ENCODE measurements at places on chromosomes 12 and 14.

GRCh38 chr14:91113829-91114078 is at the start of gene DGLUCY:
DGLUCY (plus strand) TSS chr14:91114073; CDS start chr14:91160295, 46,222 bp downstream.
- DNase-seq: no peak

- DNase-seq: no peak
These were observed 25.5 kb downstream of the SCARB1 start for GRCh38 chr12:124837958-124838803.

GRCh38 chr12:89225401-89225800 is 126.9 kb downstream of the DUSP6 start:
- peak; percentile 33 for DNase-seq

- DNase-seq: no peak
These were observed 33.1 kb upstream of the COL2A1 start for GRCh38 chr12:48037267-48037915.

DNA sequence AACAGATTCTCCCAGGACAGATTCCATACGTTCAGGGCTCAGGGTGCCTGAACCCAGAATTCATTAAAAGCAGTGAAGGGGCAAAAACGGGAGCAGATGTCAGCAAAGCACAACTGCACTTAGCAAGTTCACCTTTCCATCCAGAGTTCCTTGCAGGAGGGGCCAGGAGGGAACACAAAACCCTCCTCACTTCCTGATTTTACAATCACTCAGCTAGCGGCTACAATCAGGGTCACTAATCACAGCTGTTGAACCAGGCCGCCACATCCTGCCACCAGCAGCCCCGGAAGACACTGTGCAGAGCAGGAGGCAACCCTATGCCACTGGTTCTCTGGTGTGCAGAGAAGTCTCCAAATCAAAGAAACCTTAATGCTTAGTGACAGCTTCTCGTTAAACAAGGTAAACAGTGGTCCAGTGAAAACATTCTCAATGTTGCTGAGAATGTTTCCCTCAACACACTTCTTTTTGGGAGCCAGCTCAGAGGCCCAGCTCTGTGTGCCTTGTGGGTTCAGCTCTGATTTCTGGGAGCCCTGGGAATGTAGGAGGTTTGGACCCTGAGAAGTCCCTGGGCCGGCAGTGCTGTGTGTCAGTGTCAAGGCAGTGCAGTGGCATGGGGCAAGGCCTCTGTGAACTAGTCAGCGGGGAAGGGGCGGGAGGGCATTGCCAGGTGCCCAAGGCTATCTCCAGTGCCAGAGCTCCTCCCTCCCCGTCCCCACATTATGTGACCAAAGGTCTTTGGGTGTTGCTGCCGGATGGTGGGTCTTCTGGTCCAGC is 54.5 kb downstream of the VCPKMT start:
- no peak for DNase-seq

DNA sequence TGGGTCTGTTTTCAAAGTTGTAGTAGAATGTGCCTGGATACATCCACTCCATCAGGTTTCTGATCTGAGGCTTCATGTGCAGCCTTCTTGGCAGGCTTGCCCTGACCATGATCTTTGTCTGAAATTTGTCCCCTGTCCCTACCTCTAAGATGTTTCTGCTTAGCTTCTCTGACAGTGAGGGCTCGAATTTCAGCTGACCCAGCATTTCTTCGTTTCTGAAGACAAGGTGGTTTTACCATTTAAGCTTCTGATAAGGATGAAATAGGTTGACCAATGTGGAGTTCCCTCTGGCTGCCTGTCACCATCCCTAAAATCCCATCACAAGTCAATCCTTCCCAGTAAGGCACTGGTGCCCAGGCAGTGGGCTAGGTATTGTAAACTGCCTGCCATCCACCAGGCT is 57.0 kb downstream of the CMKLR1 start:
- DNase-seq: no peak

- DNase-seq: no peak
These were observed 78.4 kb downstream of the FGD4 start for GRCh38 chr12:32477714-32478113.

GRCh38 chr14:102187044-102187443 is 47.3 kb downstream of the WDR20 start:
- no peak for DNase-seq

DNA sequence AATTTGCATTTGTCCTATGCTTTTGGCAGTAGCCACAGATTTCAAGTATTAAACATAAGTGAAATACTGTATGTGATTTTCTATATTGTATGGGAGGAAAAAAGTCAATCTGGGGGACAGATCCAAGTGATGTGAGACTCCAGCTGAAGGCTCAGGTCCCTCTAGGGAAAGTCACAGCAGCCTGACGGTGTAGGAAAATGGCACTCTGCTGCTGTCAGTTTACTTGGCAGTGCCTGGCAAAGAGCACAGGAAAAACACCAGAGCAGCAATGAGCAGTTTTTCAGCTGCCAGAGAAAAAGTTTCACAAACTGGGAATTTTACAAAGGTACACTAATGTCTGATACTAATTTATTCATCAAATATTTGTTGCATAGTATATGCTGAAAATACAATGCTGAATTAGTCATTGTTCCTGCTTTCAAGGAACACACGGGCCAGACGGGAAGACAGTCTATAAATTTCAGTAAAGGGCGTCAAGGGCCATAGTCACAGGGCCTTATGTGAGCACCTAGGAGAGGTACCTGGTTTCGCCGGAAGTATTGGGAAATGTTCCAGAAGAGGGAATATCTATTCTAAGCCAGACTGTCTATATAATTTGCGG is 66.2 kb upstream of the SLC38A2 start:
- no peak for DNase-seq

DNA sequence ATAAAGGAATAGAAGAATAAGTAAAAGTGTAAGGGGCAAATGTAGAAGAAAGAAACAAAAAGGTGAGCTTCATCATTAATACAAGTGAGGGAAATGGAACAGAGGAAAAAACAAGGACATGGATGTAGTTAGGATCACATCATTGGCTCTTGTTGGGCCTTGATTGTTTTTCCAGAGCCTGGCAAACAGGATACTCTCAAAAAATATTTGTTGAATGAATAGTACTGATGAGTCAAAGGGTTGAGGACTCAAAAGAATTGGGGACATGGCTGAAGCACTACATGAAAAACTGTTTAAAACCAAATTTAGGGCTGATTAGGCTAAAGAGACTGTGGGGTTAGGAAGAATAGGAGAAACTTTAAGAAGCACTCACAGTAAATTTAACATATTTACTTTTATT is 11.4 kb upstream of the SRP54 start:
- no peak for DNase-seq

- no peak for DNase-seq
These were observed 1.4 kb upstream of the TRMT61A start for GRCh38 chr14:103527408-103528145.

DNA sequence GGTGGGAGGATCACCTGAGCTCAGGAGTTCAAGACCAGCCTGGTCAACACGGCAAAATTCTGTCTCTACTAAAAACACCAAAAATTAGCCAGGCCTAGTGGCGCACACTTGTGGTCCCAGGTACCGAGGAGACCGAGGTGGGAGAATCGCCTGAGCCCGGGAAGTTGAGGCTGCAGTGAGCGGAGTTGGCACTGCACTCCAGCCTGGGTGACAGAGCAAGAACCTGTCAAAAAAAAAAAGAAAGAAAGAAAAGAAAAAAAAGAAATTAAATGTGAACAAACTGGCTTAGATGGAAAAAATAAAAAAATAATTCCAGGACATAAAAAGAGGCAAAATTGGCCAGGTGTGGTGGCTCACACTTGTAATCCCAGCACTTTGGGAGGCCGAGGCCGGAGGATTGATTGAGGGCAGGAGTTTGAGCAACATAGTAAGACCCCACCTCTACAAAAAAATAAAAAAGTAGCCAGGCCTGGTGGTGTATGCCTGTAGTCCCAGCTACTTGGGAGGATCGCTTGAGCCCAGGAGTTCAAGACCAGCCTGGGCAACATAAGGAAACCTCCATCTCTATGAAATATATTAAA is 3.5 kb downstream of the TMEM119 start:
- no peak for DNase-seq

DNA sequence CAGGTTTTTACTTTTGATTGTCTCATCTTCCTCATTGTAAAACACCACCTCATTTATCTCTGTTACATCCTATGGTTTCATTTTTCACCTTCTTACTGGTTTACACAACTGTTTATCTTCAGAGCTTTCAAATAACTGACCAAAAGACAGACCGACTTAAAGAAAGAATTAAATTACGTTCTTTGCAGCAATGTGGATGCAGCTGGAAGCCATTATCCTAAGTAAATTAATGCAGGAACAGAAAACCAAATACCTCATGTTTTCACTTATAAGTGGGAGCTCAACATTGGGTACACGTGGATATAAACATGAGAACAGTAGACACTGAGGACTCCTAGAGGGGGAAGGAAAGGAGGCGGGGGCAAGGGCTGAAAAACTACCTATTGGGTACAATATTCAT is 729.0 kb upstream of the USP15 start:
- no peak for DNase-seq

DNA sequence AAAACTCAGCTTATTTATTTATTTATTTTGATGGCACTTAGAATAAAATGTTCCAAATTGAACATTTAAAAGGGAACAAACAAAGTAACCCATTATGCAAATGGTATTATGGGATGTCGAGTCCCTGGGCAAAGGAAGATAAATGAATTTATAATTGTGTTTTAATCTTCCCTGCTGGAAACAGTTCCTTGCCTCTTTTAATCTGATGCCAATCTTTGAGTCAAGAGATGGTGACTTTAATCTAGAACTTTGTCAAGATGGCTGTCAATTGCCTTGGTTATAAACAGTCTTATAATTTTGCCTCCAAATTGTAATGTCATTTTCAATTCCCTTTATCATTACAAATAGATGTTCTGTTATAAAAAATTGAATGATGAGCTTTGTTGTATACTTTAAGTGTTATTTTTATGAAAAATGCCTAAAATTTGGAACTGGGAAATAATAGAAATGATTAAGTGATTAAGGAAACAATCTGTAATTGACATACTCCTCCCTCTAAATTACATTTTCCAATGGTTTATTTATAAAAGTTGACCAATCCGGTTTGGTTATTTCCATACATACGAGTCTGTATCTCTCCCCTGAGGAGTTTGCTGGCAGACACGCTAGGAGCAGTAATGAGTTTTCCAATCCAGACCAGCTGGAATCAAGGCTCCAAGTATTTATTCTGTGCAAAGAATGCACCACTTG is 134.9 kb upstream of the FRMD6 start:
- no peak for DNase-seq

DNA sequence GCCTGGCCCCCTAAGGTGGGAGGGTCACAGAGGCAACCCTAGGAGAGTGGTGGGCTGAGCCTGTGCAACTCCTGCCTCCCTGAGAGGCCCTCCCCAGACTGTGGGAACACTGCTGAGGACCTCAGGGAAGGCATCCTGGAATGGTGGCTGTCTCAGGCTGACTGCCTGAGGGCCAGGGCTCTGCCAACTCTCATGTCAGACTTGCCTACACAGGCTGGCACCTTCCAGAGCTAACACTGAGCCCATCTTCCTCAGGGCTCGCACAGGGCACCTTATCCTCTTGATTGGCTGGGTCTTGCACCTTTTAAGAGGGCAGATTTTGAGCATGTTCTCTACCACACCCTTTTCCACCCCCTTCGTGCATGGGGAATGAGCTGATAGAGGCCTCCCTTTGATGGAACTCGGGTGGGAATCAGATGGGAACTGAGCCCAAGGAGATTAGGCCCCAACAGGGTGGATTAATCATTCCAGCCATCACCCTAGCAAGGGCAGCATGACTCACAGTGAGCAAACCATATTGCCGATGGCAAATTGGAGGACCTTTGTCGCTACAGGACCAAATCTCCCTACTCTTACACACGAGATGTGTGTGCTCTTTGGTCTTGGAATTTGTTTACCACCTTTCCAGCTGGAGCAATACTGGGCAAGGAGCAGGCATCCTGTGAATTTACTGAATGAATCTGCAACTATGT is 702.8 kb downstream of the VRK1 start:
- DNase-seq: no peak

GRCh38 chr14:61653507-61653906 is 41.8 kb upstream of the HIF1A start:
- no peak for DNase-seq

DNA sequence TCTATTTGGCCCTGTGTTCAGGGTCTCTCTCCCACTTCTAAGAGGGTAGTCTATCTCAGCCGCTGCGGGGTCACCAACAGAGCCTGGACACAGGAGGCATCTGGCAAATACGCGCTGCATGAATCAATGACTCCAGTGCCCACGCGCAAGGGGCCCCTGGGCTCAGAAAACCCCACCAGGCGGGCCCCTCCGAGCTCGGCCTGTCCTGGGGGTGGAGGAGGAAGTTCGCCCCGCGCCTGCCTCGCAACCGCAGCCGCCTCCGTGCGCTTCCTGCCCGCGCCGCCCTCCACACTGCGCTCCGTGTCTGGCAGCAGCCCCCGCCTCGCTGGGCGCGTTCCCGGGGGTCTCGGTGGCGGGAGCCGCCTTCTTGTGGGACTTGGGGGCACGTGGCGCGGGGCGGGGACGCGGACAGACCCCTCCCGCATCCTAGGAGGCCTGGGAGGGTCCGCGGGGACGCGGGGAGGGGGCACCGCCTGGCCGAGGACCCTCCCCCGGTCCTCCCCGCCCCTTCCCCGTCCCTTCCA is 811 bp upstream of the FBRSL1 start:
- peak; percentile 30 for DNase-seq

GRCh38 chr12:32413412-32413811 is 14.1 kb downstream of the FGD4 start:
- no peak for DNase-seq

GRCh38 chr14:24310646-24311604 is at the start of gene LTB4R:
LTB4R (plus strand) TSS chr14:24311502; CDS start chr14:24315652, 4,150 bp downstream.
- peak; percentile 46 for DNase-seq

DNA sequence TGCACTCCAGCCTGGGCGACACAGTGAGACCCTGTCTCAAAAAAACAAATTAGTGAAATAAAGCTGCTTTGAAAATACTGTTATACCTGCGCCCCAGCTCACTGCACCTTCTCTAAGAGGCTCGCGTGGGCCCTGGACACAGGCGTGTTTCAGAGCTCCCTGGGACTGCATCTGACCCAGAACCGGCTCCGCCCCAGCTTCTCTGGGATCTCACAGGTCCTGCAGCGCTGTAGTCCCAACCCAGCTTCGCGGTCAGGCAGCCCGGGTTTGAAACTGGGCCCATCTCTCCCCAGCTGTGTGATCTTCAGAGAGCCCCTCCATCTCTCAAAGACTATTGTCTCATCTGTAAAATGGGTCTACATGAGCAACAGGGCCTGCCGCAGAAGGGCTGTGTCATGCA is 7.5 kb downstream of the RIMBP2 start:
- DNase-seq: no peak

GRCh38 chr12:5960783-5961182 is 15.7 kb upstream of the ANO2 start:
- no peak for DNase-seq

DNA sequence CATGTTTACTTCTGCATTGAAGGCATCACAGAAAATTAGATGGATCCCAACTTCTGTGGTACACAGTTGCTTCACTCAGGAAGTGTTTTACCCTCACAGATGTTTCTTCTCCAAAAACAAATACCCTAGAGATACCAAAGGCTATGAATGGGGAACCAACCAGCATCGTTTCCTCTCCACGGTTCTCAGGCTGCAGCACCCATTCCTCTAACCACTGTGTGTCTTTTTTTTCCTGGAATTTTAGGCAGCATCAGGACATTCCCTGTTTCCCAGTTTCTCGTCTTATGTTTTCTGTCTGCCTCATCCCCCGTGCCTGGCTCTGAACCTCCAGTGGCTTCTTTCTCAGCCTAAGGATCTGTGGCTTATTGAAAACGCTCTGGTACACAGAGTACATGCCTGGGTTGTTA is 72.0 kb upstream of the TBX5 start:
- no peak for DNase-seq
